ENCODE measurements at places on chromosomes 16 and 17.

- no peak for DNase-seq
These were observed 5.8 kb downstream of the CHTF18 start for GRCh38 chr16:794091-794822.

DNA sequence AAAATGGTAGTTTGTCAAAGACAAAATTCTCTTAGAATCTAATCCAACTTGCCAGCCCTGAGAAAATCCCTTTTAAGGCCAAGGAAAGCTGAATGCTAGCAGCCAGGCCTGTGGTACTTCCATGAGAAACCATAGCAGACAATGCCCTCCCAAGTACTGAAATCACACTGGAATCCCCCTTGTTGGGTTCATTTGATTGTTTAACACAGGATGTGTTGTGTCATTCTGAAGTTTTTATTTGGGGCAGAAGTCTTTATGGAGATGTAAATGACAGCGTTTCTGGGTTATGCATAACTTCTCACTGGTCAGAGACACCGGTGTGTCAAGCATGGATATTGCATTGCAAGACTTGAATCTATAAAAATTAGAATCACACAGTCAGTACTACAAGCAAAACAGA is 6.0 kb upstream of the ARL2BP start:
- DNase-seq = no peak

DNA sequence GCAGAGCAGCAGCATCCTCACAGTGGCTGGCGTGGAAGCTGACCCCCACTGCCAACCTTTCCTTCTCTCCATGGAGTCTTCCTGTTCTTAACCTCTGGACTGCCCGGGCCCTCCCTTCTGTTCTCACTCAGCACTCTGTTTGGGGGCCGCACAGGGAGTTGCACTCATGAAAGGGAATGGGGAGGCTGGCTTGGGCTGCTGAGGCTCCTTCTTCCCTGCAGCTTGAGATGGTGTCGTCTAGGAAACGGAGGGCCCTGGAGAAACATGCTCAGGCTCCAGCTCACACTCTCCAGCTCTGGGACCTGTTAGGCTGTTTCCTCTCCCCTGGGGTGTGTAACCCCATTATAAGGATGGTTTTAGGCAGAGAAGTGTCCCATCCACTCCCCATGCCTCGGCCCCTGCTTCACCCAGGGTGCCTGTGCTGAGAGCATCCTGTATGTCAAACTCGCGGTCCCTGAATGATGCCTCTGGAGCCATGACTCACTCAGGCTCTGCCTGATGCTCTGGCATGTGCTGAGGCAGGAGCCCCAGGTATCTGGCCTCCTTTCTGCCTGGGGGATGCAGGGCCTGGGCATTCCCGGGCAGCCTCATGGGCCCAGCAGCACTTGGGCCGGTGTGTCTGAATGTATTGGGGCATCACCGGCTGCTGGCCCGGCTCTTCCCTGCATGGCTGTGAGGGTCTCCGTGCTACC is 18.9 kb downstream of the TMEM94 start:
- no peak for DNase-seq

DNA sequence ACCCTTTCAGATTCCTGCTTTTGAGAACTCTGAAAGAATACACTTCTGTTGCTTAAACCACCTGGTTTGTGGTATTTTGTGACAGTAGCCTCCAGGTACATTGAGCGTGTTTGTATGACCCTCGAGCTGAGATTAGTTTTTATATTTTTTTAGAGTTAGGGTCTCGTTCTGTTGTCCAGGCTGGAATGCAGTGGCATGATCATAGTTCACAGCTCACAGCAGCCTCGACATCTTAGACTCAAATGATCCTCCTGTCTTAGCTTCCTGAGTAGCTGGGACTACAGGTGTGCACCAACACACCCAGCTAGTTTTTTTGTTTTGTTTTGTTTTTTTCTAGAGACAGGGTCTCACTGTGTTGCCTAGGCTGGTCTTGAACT is 4.5 kb upstream of the ITPRIPL2 start:
- DNase-seq = no peak

- no peak for DNase-seq
These were observed 7.9 kb downstream of the ESRP2 start for GRCh38 chr16:68227850-68228553.

GRCh38 chr16:72664056-72664508 is 383.8 kb downstream of the ZFHX3 start:
- DNase-seq = no peak

DNA sequence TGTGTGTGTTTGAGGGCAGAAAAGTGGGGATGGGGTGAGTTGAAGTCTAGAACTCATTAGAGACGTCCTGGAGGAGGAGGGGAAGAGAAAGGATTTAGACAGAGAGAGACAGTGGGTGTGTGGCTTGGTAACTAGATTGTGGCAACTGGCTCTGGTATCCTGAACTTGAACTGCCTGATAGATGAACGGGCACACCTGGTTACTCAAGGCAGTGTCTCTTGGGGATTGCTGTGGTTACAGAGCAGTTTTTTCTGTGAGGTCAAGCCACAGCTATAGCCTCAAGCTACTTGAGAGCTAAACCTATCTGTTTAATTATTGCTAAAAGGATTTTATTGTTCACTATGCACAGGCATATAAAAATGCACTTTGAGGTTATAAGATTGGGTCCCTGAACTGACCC is 29.8 kb upstream of the MYH2 start:
- DNase-seq = no peak

DNA sequence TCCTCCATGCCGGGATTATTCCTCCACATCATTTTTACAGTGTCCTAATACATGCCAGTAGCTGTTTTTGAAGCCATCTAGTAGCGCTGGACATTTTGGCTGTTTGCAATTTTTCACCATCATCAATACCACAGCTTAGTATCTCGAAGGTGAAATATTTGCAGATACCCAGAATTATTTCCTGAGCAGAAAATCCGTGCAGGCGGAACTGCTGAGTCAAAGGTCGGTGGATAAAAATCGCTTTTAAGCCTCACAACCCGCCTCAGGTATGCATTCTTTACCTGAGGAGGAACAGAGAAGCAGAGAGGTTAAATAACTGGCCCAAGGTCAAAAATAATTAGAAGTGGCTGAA is 584 bp upstream of the TNRC6A start:
- DNase-seq = no peak
